ELR (cell line): ENCODE measurements at places on chromosomes 6 and 20.

DNA sequence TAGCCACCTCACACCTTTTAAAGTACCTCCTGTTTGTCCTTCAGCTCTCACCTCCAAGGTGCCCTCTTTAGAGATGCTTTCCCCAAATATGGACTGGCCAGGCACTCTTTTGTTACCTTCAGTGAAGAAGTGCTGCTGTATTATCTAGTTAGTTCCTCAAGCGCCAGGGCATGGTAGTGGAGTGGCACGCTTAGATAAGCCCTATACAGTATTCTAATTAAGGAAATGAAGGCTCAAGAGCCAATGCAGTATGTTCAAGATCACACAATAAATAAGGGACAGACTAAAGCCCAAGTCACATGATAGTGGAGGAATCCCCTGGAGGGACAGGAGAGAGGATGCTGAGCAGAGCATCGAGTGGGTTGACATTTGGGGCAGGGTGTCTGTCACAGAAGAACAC is 28.5 kb upstream of the GFOD1 start:
- DNase-seq = no peak

- DNase-seq = no peak
These were observed 278.6 kb upstream of the MAP3K7 start for GRCh38 chr6:90865513-90865912.

DNA sequence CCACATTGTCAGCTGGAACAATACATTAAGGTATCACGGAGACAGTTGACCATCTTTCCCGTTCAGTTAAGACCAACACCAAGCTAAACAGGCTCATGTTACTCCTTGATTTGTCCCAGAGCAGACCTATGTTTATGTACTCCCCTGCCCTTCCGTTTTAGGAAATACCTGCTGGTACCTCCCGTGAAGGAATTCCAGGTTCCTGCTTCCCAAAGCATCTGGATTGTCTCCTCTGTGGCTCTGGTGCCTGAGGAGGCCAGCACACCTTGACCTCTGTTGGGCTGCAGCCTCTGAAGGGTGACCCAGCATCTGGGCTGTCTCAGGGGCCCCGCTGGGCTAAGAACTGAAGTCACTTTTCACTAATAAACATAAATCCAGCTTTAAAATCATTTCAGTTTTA is 647.8 kb upstream of the MARCKS start:
- DNase-seq = no peak

GRCh38 chr6:148577687-148578488 is 168.9 kb upstream of the UST start:
- peak; percentile 83 for DNase-seq

GRCh38 chr6:13383328-13384163 is 55.2 kb upstream of the TBC1D7 start:
- no peak for DNase-seq

DNA sequence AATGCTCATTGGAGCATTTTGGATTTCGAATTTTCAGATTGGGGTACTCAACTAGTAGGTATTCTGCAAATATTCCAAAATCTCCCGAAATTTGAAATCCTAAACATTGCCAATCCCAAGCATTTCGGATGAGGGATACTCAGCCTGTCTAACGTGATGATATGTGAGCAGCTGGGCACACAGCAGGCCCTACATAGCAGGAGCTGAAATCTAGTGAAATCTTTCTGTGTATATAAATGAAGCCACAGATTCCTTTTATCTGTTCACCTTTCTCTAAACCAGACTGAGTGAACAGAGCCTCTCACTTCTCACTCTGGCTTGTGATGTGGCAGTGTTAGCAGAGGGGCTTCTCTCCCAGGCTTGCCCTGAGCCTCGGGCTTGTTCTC is 17.8 kb downstream of the STX16 start:
- no peak for DNase-seq
